Mesenteric fat pad (tissue), 1 donor: ENCODE measurements at places on chromosomes 13 and 19. TPM values are rescaled to one million over a fixed set of nuclear protein-coding genes. Genes with fewer than 3 reads are reported as not detected.

DNA sequence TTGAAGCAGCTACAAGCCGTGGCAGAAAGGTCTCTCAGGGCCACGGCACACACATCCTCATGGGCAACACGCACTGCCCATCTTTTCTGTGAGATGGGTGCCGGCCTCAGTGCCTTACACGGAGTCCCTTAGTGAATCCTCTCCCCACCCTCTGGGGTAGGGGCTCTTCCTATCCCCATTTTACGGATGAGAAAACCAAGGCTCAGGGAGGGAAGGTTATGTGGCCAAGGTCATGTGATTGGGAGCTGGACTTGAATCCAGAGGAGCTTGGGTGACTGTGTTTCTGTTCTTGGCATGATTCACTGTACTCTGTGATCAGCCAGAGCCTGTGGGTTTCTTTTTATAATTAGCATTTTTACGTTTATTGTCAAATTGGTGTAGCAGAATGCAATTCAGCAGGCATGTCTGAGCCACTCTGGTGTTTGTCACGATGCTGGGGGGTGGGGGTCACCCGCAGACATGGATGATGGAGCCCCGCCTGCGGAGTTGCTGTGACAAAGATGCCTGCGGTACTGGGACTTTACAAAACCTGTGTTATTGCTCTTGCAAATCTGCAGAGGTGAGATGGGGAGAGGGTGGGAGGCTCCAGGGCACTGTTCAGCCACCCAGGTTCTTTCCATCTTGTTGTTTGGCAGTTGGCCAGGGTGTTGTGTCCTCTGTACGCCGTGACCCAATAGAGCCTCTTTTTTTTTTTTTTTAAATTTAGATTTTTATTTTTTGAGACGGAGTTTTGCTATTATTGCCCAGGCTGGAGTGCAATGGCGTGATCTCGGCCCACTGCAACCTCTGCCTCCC lies 4.5 kb downstream of the SCN1B start:
- no peak for DNase-seq

GRCh38 chr13:98687319-98687718 lies 65.2 kb downstream of the SLC15A1 start:
- no peak for DNase-seq

The EHD2 gene
- 327 TPM for total RNA-seq

The DAZAP1 gene
- total RNA-seq: 110 TPM

DNA sequence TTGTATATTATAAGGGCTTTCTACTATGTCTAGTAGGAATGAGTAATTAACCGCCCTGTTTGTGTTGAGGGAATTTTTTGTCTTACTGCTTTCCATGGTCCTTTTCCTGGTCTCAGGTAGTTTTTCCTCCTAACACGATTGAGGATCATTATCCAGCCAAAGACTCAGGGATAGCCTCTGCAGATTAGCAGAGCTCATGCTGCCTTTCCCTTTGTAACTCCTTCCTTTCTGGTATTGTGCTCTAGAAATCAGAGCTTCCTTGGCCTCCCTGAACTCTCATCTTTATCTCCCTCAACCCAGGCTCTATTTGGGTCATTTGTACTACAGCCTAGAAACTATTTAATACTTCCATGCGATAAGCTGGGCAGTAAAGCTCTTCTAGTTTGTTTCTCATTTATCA lies 142.1 kb downstream of the PDS5B start:
- no peak for DNase-seq

DNA sequence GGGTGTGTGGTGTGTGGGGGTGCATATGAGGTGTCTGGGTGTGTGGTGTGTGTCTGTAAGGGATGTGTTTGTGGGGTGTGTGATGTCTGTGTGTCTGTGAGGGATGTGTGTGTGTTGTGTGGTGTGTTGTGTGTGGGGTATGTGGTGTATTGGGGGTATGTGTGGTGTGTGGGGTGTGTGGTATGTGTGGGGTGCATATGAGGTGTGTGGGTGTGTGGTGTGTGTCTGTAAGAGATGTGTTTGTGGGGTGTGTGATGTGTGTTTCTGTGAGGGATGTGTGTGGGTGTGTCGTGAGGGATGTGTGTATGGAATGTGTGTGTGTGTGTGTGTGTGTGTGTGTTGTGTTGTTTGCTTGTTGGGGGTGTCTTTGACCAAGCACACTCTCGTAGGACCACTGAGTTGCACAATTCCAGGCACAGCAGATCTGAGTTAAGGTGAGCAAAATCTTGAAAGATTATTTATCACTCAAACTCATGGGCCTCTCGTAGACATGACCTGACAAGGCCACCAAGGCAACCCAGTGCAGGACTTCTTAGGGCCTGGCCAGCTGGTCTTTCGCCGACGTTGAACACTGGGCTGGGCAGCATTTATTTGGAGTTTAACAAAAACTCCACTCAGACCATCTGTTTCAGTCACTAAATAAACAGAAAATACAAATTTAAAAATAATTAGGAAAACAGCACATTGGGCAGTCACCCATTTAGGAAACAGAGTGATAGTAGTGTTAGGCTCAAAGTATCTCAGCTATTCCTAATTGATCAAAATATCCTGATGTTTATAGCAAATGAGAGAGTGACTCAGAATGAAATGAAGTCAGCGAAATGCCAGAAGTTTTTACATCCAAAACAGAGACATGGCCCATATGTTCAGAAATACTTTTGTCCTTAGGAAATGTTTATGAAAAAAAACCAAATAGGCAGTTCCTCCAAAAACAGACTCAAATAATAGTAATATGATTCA lies 301.1 kb downstream of the FGF9 start:
- DNase-seq: no peak

DNA sequence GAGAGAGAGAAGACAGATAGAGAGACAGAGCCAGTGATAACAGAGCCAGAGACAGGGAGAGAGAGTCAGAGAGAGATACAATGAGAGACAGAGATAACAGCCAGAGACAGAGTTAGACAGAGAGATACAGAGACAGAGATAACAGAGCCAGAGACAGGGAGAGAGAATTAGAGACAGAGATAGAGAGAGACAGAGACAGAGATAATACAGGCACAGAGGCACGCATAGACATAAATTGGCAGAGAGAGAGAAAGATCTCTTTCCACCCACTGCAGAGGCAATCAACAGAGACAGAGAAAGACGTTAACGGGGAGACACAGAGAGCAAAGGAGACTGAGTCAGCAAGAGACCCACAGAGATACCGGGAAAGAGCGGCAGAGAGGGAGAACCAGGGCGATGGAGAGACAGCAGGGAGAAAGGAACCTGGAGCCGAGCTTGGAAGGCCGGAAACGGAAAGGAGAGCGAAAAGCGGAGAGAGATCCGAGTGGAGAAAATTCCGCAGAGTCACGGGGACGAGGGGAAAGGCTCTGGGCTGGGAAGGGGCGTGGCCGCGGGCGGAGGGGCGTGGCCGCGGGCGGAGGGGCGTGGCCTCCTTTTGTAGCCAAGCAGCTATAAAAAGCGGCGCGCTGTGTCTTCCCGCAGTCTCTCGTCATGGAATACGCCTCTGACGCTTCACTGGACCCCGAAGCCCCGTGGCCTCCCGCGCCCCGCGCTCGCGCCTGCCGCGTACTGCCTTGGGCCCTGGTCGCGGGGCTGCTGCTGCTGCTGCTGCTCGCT lies at the start of gene TNFSF9:
TSS of gene TNFSF9 (plus strand) at position 641 of the 777 bp plus-strand sequence. CDS start at position 652, 11 bp downstream.
- peak; percentile 96 for DNase-seq

DNA sequence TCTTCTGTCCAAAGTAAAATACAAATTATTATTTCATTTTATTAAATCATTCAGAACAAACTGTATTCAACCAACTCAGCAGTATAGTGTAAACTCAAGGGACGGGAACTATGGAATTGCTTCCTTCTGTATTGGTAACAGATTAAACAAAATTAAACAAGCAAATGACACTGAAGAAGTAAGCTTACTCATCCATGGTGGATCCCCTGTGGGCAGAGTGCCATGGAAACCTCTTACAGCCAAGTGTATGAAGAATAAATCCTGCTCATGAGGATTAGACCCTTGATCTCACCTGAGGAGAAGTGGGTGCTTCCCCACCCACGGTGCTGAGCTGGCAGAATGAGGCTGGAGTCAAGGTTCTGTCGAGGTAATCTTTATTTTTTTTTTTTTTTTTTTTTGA lies 18.0 kb upstream of the RFXAP start:
- no peak for DNase-seq

GRCh38 chr13:90995614-90996013 lies 351.9 kb upstream of the MIR17HG start:
- no peak for DNase-seq

GRCh38 chr19:14699641-14700040 lies 9.8 kb downstream of the ZNF333 start:
- peak; percentile 22 for DNase-seq

The TMEM59L gene
- total RNA-seq: 2.0 TPM
